ENCODE measurements at places on chromosomes 4 and X.

- no peak for DNase-seq
These were observed 11.3 kb downstream of the FRG2 start for GRCh38 chr4:190015538-190016368.

DNA sequence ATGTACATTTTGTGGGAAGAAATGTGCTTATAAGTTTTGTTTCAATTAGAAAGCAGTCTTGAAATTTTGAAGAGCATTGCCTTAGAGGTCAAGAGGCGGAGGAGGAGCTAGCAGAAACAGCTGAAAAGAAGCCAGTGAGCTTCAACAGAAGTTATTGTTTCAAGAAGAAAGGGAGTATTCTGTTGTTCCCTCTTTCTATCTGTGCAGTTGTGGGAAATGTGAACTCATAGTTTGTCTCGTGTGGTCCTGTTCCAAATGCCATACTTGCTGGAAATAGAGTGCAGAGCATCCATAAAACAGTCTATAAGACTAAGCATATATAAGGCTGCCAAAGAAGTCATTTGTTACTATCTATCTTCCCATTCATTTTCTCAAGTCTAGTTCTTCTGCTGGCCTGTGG is 1015.7 kb downstream of the DMD start:
- no peak for DNase-seq

DNA sequence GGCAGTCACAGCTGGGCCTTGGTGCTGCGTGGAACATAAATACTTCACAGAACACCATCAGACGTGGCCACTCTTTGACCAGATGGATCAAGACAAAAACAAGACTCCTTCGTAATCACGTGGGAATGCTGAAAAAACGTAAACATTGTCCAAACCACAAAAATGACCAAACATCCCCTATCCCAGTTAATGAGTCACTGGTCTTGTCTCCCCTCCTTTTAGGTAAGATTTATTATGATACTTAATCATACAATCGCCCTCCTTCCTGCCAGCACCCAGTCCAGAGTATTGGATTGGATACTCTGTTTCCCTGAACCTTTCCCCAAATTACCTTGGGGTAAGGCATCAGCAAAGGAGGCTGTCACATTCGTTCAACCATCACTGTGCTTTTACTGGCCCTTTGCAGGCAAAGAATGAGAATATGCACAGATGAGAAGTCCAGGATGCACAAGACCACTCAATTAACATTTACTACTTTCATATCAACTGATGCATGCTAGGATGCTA is 601 bp upstream of the TCEANC start:
- DNase-seq, result peak; percentile 79

GRCh38 chrX:87890437-87890836 is 372.8 kb downstream of the KLHL4 start:
- DNase-seq, result no peak

DNA sequence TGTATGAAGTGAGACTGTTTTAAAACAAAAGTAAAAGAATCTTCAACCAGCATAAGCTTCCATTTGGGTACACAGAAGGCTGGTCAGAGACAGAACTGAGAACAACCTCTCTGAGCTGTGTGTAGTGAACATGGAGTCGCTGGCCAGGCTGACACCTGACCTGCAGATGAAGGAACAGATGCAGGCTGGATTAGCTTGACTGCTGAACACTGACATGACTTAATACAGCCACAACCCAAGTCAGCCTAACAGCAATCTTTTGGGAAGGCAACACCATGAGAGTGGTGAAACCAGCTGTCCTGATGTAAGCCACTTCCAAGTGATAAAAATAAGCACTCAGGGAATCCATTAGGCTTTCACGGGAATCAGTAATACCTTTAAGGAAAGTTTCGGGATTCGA is 10.1 kb downstream of the SCARB2 start:
- DNase-seq, result no peak

DNA sequence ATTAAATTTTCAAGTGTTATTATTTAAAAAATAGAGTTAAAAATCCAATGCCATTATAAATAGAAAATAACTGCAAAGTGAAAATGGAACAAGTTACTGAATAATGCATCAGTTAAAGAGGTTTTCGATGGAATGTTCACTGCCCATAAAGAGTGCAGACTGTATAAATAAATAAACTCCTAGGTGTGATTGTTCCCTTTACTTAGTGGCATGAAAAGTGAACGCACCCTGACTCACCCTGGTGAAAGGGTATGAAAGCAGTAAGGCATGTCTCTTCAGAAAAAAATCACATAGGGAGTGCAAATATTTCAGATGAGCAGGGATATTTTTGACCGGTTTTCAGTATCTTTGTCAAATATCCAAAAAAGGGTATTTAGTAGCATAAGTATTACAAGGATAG is 387.8 kb downstream of the DCAF12L2 start:
- no peak for DNase-seq

DNA sequence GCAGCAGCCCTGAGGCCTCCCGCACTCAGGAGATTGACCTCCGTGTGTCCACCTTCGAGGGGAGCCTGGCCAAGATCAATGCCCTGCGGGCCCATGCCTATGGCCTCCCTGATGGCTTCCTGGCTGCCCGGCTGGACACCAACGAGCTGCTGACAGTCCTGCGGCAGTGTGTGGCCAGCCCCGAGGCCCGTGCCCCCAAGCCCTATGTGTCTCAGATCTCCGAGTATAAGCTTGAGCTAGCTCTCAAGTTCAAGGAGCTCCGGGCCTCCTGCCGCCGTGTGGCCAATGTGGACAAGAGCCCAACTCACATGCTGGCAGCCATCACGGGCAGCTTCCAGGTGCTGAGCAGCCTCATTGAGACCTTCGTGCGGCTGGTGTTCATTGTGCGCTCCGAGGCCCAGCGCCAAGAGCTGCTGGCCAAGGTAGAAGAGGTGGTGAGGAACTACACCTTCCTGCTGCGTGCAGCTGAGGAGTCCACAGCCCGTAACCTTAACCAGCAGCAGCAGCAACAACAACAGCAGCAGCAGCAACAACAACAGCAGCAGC is 25.5 kb upstream of the PRPS1 start:
- no peak for DNase-seq

DNA sequence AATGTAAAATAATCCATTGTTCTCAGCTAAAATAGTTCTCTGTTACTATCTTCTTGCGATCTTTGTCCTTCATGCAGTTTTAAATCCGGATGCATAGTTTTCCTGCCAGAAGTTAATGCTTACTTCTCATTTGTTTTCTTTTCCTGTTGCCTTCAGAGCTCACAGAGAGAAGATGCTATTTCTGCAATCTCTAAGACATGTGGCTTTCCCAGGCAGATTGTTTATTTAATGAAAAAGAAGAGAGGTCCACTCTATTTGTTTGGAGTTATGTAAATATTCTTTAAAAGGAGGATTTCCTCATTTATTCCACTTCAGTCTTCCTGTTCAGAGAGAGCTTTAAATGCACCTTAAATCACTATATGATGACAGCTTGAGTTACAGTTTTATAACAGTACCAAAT is 39.3 kb upstream of the HPGD start:
- DNase-seq, result no peak

GRCh38 chr4:181677621-181678020 is 565.6 kb upstream of the TENM3 start:
- DNase-seq, result no peak

DNA sequence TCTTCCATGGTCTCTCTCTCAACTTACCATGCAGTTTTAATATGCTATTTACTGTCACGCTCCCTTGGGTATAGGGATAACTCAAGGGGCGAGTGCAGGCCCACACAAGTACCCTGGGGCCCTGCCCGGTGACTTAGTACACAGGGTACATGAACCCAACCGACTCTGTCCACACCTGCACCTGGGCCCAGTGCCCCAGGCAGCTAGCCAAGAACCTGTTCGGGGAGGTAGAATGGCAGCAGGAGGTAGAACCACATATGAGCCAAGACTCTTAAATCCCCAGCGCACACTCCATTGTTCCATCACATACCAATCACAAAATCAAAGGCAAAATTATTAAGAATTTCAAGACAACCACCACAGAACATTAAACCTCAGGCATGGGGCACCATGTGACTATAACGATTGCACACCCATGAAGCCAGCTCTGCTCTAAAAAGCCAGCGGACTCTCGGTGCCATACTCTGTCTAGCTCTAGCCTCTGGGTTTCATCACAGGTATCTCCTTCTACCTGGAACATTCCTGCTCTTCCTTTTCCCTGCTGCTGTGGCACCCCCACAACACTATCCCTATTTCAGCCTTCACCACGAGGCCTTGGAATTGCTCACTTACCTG is 14.6 kb downstream of the PHF8 start:
- no peak for DNase-seq

GRCh38 chrX:53195401-53195800 is 29.6 kb downstream of the KDM5C start:
- no peak for DNase-seq

- no peak for DNase-seq
These were observed 146.4 kb downstream of the GPC3 start for GRCh38 chrX:133838761-133839676.

GRCh38 chrX:151745651-151746050 is 11.1 kb downstream of the CNGA2 start:
- no peak for DNase-seq

- DNase-seq, result peak; percentile 64
These were observed 4.2 kb upstream of the MTMR1 start for GRCh38 chrX:150688911-150689451.

- DNase-seq, result no peak
These were observed 2.6 kb upstream of the AMMECR1 start for GRCh38 chrX:110320381-110320987.

DNA sequence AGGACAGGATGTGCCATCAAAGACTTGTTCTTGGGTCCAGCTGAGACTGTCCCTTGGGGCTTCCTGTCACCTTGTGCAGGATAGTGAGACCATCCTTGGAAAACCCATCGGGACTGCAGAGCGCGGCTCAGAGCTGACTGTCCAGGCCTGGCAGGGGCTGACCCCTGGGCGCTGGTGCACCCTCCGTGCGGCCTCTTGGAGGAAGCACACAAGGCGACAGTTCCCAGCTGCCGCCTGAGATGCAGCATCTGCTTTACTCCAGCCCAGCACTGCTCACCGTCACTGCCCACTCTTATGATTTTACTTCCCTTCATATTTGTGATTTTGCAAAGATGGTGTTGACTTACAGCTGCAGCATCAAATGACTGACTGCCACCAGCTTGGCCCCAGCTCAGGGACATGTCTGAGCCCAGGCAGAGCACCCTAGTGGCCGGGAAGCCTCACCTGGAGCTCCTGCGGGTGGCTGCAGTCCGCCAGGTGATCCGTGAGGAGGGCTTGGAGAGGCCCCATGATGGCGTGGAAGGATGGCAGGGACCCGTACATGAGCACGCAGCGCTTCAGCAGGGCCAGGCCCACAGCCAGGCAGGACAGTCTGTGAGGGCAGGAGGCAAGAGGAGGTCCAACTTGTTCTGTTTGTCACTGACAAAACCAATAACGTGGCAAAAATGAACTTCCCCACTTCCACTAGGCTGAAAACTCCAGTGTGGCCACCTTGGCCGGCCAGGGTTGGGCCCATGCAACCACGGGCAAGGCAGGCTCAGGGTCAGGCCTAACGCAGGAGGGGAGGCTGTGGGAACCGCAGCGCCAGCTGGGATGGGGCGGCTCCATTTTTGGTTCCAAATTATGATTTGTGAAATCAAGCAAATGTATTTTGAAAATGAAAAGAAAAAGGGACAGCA is 21.8 kb downstream of the NOP14 start:
- DNase-seq, result no peak

- DNase-seq, result no peak
These were observed 54.6 kb upstream of the CLCN4 start for GRCh38 chrX:10102046-10102704.

- no peak for DNase-seq
These were observed 558.2 kb downstream of the ZNF674 start for GRCh38 chrX:45986971-45987370.

GRCh38 chrX:153375571-153375970 is 25.6 kb downstream of the PNMA6E start:
- DNase-seq, result no peak

- no peak for DNase-seq
These were observed 1.3 kb downstream of the PARM1 start for GRCh38 chr4:74934016-74934831.

GRCh38 chr4:102734116-102734515 is 26.7 kb downstream of the MANBA start:
- DNase-seq, result no peak

DNA sequence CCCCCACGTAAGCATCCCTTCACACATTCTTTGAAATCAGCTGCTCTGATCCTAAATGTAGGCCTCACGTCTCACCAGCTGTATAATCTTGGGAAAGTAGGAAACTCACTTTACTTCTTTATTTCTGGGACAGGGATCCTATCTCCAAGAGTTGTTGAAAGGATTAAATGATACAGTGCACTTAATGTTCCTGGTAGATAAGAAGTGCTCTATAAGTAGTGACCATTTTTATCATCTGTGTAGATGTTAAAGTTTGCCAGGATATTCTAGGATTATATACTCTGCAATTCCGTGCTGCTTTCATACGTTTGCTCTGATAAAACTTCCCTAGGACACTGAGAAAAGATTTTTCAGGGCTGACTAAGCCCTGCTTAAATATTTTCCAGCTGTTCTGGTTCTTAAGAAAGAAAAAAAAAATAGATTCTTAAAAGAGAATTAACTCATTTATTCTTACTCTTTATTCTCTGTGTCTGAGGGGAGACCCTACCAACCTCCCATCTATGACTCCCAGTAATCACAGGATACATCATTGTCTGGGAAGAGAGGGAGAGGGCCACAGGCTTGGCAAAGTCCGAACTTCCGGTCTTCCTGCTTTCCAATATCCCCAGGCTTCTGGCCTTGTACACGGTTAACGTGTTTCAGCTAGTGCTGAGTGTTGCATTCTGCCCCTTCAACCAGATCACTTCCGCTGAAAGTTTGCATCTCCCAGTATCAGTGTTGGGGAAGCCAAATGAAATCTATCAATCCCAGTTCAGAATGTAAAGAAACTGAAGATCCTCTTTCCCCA is 269.2 kb downstream of the TRIML1 start:
- DNase-seq, result peak; percentile 39

DNA sequence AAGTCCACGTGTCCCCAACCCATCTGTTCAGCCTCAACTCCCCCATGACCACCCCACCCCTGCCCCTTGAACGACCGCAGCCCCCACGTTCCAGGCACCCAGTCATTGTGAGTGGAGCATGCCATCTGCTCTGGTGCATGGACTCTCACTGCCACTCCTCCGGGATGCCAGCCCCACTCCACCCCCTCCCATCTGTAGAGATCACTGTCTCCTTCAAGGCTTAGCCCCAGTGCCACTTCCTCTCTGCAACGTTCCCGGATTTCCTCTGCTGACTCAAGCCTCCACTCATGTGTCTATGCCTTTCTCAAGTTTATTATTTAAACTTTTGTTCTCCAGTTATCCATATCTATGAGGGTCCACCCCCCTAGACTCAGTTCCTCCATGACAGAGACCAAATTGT is 54.0 kb downstream of the MAML3 start:
- DNase-seq, result no peak

DNA sequence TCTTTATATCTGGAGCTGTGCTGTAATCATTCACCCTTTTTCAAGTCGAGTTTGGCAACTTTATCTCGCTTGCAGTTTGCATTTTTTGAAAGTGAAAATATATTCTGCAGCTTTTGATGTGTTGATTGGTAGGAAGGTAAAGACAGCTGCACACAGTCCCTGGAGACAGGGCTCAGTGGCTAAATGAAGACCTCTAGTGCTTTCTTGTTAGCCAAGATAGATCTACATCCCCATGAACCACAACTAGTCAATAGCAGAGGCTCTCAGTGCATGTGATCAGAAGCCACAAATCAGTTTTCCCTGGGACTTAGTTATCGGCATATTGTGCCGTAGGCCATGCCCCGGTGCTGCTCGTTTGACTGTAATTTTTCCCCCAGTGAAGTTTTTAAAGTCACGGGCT is 587.7 kb upstream of the PITX2 start:
- no peak for DNase-seq
